ENCODE measurements at places on chromosomes 4 and X.

DNA sequence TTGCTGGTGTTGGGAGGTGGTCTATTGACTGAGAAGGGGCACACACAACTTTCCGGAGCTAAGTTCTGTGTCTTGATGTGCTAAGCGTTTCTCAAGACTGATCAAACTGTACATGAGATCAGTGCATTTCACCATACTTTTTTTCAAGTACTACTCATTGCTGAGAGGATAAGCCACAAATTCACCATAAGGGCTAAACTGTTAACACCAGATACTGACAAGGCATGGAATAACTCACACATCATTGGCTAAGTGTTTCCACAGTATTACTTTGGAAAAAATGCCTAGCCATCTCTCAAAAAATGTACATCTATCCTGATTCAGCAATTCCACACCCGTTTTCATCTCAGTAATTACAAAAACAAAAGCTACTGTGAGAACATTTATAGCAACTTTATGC lies 13.0 kb downstream of the RBMX start:
- DNase-seq, result no peak

- DNase-seq, result no peak
These were observed 71.7 kb downstream of the APBB2 start for GRCh38 chr4:41142376-41143310.

- no peak for DNase-seq
These were observed 1112.1 kb upstream of the PRKX start for GRCh38 chrX:4825550-4825949.

DNA sequence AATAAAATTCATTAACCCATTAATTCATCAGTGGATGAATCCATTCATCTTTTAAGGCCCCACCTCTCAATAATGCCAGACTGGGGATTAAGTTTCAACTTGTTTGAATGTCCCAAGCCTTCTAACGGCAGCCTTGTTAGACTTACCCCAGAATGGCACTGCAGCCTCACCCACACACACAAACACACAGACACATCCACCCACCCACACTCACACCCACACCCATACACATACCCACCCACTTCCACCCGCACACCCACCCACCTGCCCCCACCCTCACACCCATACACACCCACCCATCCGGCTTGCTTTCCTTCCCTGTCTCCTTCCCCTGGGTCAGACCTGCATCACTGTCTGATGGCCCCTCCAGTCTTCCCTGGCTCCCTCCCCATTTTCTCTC lies 102.6 kb downstream of the ARHGAP10 start:
- DNase-seq, result no peak

DNA sequence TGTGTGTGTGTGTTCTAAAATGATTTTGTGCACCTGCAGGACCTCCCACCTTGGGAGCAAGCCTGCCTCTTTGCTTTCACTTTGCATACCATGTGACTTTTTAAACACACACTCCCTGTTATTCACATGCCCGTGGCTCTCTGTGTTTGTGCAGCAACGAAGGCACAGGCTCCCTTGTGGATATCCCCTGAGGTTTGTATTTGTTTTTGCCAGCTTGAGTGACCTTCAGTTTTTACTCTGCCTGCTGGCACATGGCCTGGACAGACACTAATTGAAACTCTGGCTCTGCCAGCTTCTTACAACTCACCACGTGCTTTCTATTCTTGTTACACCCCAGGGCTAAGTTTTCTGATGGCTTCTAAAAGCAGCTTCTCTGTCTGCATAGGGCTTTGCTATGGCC lies 885.8 kb downstream of the SH3BGRL start:
- DNase-seq, result no peak

DNA sequence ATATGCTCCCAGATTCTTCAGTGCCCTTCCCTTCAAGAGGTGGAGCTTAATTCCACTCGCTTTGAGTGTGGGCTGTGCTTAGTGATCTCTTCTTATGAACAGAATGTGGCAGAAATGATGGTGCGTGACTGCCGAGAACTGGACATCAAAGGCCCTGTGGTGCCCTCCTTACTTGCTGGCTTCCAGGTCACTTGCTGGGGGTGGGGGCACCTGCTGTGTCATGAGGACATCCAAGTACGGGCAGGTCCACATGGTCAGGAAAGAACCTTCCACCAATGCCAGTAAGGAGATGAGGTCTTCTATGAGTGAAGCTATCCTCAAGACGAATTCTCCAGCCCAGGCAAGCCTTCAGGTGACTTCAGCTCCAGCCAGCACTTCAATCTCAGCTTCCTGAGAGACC lies 95.8 kb downstream of the FAM53A start:
- no peak for DNase-seq

GRCh38 chr4:36320117-36320896 lies 38.9 kb downstream of the DTHD1 start:
- no peak for DNase-seq

DNA sequence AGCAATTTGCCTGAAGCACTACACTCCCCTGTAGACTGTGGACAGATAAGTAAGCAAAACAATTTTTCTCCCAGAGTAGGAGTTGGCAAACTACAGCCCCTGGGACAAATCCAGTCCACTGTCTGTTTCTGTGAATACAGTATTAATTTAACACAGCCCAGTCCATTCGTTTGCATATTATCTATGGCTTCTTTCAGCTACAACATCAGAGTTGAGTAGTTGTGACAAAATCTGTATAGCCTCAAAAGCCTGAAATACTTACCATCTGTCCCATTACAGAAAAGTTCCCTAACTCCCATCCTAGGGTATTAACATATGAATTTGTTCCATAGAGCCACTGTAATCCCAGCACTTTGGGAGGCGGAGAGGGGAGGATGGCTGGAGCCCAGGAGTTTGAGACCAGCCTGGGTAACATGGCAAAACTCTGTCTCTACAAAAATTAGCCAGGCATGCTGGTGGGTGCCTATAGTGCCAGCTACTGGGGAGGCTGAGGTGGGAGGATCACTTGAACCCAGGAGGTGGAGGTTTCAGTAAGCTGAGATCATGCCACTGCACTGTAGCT lies 53.0 kb downstream of the AMELX start:
- no peak for DNase-seq

- DNase-seq, result no peak
These were observed 47.0 kb downstream of the NSG1 start for GRCh38 chr4:4433941-4434340.

DNA sequence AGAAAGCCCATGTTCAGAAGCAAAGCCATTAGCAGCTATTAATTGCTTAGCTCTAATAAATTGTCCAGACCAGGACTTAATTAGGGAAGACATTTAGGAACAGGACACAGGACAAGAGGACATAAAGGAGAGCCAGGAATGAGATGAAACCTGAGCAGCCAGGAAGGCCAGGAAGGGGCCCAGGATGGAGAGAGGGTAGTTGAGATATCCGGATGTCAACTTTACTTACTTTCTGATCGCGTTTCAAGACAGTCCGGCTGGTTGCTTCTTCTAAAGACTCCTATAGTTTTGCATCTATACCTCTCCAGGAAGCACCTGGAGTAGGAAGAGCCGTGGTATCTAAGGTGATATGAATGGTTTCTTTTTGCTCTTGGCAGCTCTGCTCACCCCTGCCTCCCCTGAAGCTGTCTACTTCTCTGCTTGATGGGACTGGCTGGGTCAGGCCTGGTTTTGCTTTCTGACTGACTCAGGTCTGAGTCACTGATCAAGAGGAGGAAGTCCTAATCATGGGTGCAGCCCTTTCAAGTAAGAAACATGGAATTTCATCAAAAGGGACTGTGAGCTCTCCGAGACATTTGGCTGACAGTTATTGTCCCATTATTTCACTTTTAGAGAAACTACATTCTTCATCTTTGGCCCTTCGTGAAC lies 733.3 kb downstream of the RPA4 start:
- no peak for DNase-seq

- DNase-seq, result no peak
These were observed 8.2 kb downstream of the CASP3 start for GRCh38 chr4:184641022-184641421.

DNA sequence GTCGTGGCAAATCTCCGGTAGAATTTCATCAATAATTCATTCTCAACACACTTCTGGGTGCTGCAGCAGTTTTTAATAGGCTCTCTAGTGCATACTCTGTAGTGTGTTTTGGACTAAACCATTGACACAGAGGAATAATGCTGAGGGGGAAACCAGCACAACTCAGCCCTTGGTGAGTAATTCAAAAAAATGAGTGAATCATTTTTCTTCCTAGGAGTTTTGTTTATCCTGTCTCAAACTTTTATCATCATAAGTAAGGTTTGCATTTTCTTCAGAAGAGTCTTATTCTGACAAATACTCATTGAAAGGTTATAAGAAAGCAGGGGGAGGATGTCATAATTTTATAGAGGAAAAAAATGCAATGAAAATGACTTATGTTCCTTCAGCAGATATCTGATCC lies 2542.7 kb downstream of the PCDH7 start:
- DNase-seq, result no peak

DNA sequence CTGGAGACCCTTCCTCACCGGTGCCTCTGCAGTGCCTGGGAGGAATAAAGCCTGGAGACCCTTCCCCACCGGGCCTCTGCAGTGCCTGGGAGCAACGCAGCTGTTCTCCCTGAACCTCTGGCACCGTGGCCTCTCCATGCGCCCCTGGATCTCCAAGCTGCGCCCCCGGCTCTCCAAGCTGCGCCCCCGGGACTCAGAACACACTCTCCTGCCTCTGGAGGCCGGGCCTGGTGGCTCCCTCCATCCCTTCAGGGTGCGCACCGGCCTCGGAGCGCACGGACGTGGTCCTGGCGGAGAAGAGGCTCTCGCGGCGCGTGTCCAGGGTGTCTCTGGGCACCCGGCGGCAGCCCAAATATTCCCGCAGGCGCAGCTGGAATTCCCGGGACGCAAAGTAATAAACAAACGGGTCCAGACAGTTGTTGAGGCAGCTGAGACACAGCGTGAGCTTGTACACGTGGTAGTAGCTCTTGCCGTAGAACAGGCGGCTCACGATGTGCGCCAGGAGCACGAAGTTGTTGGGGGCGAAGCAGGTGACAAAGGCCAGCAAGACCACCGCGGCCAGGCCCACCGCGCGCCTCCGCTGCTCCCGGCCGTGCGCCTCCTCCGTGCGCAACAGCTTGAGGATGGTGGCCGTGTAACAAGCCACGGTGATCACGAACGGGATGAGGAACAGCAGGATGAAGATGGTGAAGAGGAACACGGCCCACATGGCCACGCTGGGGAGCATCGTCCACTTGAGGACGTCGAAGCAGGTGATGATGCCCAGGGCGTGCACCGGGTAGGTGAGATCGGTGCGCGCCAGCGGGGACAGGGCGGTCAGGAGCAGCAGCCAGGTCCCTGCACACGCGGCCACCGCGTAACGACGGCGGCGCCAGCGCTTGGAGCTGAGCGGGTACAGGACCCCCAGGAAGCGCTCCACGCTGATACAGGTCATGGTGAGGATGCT lies 12.8 kb upstream of the ASMTL start:
- no peak for DNase-seq

DNA sequence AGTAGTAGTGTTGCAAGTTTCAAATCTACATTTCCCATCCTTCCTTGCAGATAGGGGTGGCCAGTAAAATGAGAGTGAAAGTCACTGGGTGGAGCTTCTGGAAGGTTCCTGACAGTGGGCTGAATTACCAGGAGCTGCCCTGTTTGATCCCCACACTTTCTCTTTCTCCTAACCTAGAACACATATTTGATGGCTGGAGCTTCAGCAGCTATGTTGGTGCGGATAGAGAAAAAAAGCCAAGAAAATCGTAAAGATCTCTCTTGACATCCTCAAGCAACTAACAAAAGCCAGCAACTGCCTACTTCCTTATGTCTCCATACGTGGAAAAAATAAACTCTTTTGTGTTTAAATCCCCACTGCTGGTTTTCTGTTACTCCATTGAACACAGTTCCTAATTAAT lies 32.2 kb downstream of the ZNF275 start:
- no peak for DNase-seq

- DNase-seq, result no peak
These were observed 326.4 kb downstream of the DCHS2 start for GRCh38 chr4:154164931-154165839.

Data from CD4-positive, alpha-beta T cell treated with Interleukin-17A for 4 hours (primary cell).